ENCODE measurements at places on chromosomes 7 and 10.
A peak's percentile ranks its signal among the peaks of the same experiment; 100 is the strongest.

GRCh38 chr10:89609833-89610346, 35.2 kb downstream of the PANK1 start:
- DNase-seq: no peak

GRCh38 chr7:55084307-55084706, 65.5 kb downstream of the EGFR start:
- DNase-seq: no peak

- no peak for DNase-seq
Measured at GRCh38 chr7:142799437-142799835, 28.7 kb downstream of the PRSS2 start.

GRCh38 chr10:92972066-92972870, 88.3 kb upstream of the CYP26C1 start:
- peak; percentile 59 for DNase-seq

GRCh38 chr7:153859239-153859638, 193.0 kb upstream of the DPP6 start:
- no peak for DNase-seq
